ENCODE measurements at places on chromosomes 6 and 20. TPM values are rescaled to one million over a fixed set of nuclear protein-coding genes. Genes with fewer than 3 reads are reported as not detected.

PGC gene
- not detected for total RNA-seq

TENT5A gene
- total RNA-seq, result 6.0 TPM

BMP7 gene
- not detected for total RNA-seq

CASS4 gene
- total RNA-seq, result under 0.01 TPM

KCNB1 gene
- total RNA-seq, result not detected

ADGRF5 gene
- total RNA-seq, result 80.0 TPM

MYMX gene
- 0.98 TPM for total RNA-seq

RNF146 gene
- total RNA-seq, result 43.4 TPM

SIRPA gene
- total RNA-seq, result 23.6 TPM

SYNDIG1 gene
- total RNA-seq, result not detected

TBX18 gene
- total RNA-seq, result 1.6 TPM

IL20RA gene
- 0.19 TPM for total RNA-seq

MAVS gene
- 35.7 TPM for total RNA-seq

FAM209B gene
- not detected for total RNA-seq

THEMIS gene
- not detected for total RNA-seq
